ENCODE measurements at places on chromosomes 12 and 14.

- DNase-seq, result peak; percentile 46
Measured at GRCh38 chr14:100654814-100655740, 67.9 kb upstream of the BEGAIN start.

- DNase-seq, result no peak
Measured at GRCh38 chr14:98160901-98161300, 1111.1 kb downstream of the BCL11B start.

DNA sequence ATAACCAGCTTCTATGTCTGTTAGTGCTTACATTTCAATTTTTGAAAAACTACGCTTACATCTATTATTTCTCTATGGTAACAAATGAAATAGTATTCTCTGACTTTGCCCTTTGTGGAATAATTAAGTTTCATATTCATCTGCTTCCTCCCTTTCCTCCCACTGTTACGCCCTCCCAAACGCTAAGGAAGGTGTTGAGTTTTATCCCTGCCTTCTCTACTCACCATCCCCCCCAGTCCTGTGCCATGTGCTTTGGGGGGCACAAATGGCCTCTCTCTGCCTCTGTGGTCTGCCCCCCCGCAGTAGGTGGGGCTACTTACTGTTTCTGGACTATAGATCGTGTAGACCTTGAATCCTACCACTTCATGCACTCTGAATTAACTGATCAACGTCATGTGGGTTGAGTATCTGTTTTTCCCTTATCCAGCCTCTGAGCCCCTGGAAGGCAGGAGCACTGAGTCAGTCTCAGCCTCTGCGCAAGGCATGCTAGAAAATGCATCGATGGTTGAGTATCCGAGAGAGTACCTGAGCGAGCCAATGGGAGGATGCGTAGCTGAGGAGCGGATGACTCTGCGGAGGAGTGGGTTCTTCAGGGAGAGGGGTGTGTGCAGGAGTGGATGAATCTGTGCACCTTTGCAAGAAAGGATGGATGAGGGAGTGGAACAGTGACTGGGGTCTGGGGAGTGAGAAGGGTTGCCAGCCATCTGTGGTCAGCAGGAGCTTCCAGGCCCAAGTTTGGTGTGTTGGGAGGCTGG lies 114.5 kb upstream of the RTL1 start:
- no peak for DNase-seq

DNA sequence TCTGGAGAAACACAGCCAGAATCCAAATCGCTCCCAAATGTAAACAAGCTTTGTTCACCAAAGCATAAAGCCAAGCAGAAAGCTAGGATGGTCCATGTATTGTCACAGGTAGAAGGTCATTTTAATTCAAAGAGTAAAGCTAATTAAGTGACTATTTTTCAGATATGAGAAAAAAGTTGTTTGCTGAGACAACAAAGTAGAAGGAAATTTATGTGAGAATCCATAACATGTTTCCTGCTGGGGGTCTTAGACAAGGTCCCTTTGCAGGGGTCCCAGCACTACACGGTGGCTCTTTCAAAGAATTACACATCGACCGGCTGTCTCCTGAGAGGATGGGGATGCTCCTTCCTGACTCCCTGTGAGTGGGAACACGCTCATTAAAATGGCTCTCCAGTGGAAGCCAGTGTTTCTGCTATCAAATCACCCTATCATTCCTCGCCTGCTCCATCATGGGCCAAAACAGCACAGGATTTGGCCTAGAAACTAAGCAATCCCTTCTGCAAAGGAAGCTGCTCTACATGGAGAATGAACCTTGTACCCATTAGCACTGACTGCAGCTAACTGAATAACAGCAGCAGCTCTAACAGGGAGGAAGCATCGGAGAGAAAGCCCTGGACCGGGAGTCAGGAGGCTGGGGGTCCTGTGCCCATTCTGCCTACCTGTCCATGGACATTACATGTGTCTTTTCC lies 175.3 kb downstream of the STXBP6 start:
- no peak for DNase-seq

- peak; percentile 34 for DNase-seq
Measured at GRCh38 chr12:92000597-92000996, 145.0 kb downstream of the BTG1 start.

DNA sequence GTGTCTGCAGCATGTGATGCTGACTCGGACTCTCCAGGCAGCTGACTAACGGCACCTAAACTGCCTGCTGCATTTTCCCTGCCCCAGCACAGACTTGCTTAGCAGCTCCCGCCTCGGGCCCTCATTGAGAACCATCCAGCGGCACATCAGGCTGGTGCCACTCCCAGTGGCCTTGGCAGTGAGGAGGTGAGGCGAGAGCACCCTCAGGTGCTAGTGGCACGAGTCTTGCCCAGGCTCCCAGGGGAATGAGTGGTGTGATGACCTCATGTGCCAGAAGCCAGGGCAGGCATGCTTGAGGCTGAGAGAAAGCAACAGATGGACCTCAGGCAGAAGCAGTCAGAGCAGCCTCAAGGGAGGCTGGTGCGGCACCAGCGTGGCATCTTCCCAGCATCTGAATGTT lies 60.2 kb downstream of the PRKCH start:
- DNase-seq, result no peak

DNA sequence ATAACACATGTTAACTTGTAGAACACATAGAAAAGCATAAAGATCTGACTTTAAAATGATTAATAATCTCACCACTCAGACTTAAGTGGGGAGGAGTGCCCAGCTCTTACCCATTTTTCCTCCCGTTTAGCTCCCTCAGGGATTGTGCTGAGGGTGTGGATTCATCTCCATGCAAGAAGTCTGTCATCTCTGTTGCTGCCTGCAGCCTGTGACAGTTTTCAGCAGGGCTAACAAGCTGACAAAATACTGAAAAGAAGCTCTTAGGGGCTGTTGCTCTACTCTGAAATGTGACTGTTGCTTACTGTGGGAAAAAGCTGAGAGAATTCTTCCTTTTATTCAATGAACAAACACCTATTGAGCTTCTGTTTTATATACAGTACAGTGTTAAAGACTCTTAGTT lies 216.2 kb downstream of the CPNE8 start:
- no peak for DNase-seq

DNA sequence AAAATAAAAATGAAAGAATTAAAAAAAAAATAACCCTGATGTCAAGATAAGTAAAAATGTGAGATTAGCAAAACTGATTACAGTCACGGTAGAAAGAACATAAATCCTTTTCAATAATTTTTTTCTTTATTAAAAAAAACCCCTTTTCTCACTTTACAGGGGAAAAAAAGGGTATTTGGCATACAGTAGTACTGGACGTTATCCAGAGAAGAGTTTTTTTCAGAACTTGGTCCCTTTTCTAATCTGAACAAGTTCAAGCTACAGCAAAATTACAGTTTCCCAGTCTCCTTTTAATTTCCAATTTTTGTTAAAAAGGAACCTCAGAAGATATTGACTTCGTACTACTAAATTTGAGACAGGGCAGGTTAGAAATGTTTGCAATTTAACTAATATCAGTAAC lies 134.7 kb upstream of the DCN start:
- DNase-seq, result no peak

DNA sequence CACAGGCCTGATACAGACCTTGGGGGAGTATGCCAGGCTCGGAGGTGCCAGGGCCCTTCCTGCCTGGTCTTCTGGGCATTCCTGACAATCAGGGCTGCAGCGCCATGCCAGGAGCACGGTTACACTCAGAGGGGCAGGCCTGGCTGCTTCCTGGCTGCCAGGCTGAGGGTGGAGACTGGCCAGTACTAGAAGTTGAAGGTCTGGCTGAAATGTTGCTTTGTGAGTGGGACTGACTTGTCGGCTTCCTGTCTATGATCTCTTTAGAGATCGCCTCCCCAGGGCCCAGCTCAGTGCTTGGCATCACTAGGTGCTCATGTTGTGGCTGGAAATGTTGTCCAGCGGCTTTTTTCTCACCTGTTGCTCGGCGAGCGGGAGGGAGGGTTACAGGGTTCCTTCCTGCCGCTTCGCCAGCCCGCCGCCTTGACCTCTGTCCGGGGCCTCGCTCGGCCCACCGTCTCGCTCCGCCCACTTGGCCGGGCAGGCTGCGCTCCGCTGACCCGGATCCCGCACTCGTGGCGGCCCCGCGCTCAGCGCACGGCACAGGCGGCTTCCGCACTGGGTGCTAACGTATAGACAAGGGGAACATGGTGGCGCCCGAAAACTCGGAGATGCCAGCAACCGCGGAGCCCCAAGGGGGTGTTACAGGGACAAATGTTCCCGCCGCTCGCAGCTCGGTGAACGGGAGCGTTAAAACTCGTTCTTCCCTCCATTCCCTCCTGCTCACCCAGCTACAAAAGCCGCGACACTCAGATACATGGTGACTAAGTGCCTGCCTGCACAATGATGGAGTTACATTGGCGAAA lies 32.6 kb downstream of the PAPLN start:
- DNase-seq, result no peak

- peak; percentile 10 for DNase-seq
Measured at GRCh38 chr14:99260116-99260515, 11.9 kb downstream of the BCL11B start.

GRCh38 chr14:105324871-105325270 lies 10.3 kb downstream of the PACS2 start:
- DNase-seq, result no peak

DNA sequence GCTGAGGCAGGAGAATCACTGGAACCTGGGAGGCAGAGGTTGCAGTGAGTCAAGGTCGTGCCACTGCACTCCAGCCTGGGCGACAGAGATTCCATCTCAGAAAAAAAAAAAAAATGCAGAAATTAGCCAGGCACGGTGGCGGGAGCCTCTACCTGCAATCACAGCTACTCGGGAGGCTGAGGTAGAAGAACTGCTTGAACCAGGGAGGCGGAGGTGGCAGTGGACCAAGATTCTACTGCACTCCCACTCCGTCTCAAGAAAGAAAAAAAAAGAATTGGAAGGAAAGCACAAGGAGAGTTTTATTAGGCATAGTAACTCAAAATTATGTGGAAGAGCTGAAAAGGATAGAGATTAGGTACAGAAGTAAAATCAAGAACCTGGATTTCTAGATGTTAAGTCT lies 20.8 kb upstream of the AMHR2 start:
- no peak for DNase-seq

DNA sequence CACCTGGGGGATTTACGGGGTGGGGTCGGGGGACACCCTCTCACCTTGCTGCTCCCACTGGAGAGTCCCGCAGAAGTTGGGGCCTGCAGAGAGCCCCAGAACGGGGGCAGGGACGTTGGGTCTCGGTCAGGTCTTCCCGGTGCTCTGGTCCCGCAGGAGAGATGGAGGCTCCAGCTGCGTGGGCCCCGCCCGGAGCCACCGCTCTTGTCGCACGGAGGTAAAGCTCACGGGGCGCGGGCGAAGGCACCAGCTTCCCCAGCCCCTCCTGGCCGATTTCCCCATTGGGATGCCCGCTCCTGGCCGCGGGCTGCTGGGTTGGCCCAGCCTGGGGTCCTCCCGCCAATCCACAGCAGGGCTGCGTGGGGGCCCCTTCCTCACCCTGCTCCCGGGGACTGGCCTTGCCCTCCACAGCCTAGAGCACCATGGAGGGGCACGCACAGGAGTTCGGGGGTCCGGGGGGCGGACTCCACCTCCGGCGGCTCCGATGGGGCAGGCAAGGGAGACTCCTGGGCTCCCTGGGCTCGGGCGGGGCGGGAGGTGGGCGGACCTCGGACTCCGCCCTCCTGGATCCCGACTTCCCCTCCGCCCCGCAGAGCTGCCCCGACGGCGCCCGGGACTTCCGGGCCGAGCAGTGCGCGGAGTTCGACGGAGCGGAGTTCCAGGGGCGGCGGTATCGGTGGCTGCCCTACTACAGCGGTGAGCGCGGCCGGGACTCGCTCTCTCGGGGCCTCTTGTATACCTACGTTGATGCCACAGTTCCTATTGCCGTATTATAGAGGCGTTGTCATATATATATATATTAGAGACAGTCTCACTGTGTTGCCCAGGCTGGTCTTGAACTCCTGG lies 8.4 kb downstream of the PAPLN start:
- peak; percentile 45 for DNase-seq

DNA sequence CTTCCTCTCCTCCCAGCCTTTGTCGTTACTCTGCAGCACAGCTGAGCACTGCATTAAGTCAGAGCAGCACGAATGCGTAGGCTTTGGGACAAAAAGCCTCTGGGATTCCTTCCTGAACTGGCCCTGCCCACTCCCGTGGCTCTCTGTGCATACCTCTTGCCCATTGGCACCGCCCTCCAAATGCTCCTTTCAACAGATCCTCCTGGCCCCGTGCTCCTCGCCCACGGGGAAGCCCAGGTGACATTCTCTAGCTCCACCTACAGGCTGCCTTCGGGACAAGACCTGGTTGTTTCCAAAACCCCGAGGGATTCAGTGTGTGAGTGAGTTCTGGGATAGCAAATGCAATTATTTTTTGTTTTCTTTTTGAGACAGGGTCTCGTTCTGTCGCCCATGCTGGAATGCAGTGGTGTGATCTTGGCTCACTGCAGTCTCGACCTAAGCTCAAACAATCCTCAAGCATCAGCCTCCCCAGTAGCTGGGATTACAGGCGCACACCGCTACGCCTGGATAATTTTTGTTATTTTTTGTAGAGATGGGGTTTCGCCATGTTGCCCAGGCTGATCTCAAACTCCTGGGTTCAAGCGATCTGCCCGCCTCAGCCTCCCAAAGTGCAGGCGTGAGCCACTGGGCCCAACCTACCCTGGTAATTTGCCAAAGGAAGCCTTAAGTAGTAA lies 17.9 kb upstream of the TDRD9 start:
- DNase-seq, result peak; percentile 76

- DNase-seq, result no peak
Measured at GRCh38 chr12:53808023-53808705, 56.4 kb upstream of the CISTR start.

- DNase-seq, result no peak
Measured at GRCh38 chr12:31524791-31525495, 66.0 kb downstream of the DENND5B start.

DNA sequence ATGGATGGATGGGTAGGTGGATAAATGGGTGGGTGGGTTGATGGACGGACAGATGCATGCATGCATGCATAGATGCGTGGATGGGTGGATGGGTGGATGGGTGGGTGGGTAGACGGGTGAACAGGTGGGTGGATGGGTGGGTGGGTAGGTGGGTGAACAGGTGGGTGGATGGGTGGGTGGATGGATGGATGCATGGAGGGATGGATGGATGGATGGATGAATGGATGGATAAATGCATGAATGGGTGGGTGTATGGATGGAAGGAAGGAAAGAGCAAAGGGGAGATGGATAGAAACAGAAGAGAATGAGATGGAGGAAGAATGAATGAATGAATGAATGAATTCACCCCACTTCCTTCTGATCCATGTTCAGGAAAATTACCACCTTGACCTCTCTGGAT lies 143.0 kb downstream of the KSR2 start:
- no peak for DNase-seq

DNA sequence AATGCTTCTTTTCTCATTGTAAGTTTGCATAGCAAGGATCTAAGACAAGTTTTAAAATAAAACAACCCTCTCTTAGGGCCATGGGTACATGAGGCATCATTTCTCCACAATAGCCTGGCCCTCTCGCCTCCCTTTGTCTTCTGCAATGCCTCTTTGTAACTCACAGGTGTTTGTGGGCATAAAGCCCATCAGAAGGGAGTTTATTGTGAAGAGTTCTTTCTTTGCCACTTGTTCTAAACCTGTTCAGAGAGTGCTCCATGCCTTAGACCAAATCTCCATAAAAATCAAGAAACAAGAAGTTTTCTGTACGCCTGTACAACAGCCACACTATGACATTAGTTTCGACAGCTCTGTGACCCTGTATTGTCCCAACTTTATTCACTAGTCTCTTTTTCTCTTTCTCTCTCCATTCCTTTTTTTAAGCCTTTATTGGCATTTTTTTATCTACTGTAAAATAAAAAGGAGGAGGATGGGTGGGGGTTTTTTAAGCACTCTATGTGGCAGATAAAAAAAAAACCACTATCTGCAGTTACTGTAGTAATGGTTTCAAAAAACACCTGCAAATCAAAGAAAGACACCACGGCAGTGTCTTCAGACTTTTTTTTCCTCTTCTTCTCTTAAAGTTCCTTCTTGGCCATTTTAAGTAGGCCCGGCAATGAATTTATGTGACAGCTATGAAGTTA lies 1.6 kb downstream of the C12orf42 start:
- no peak for DNase-seq

All from CD4-positive, alpha-beta T cell treated with Interleukin-12 subunit alpha and Interleukin-12 subunit beta, for 1 hour (primary cell).